ENCODE measurements at places on chromosomes 11 and 22.
A peak's percentile ranks its signal among the peaks of the same experiment; 100 is the strongest.

GRCh38 chr11:92623055-92623454 lies 346.4 kb upstream of the MTNR1B start:
- DNase-seq: no peak

GRCh38 chr22:43880541-43880991 lies 11.2 kb downstream of the PNPLA5 start:
- DNase-seq: no peak

- DNase-seq: peak; percentile 4
These were observed 1.3 kb downstream of the PACSIN2 start for GRCh38 chr22:43013355-43014315.

GRCh38 chr11:125062218-125062930 lies 731 bp upstream of the SLC37A2 start:
- no peak for DNase-seq

GRCh38 chr11:111177037-111177871 lies 68.3 kb upstream of the POU2AF2 start:
- no peak for DNase-seq

- no peak for DNase-seq
These were observed 643 bp downstream of the CEND1 start for GRCh38 chr11:788953-789940.

GRCh38 chr11:80916173-80916798 lies 1475.5 kb upstream of the TENM4 start:
- no peak for DNase-seq

- no peak for DNase-seq
These were observed 106.1 kb downstream of the SLC1A2 start for GRCh38 chr11:35313066-35313759.

GRCh38 chr11:1480555-1481482 lies 5.8 kb downstream of the MOB2 start:
- DNase-seq: no peak

DNA sequence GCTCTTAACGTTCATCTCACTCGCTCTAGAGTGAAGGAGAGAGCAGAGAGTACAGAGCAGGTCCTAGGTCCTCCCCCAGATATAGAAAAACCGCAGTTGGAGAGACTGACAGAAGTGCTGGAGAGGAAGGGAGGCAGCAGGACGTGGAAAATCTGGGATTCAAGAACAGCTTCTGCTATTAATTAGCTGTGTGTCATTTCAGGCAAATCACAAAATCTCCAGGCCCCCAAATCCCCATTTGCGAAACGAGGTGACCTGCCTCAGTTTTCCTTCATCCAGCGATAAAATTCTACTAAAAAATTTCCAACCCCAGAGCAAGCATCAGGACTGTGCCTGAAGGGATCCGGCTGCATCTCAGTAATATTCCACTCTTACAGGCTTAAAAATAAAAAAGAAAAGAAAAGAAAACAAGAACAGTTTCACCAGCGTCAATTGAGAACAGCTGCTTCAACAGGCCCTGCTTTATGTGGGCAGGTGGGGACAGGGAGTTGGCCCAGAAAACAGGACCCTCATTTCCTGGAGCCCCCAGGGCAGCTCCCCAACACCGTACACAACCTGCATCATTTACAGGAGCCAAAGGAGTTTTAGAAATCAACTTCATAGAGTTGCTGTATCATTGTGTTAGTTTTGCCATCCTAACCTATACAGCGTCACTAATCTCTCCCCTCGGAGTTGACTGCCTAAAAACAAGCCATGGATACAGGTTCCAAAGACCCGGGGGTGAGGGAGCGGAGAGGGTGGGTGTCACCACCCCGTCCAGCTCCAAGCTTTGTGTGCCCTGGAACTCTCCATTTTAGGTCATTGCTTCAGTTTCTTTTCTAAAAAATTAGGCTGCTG lies 2.3 kb upstream of the MALAT1 start:
- DNase-seq: no peak

DNA sequence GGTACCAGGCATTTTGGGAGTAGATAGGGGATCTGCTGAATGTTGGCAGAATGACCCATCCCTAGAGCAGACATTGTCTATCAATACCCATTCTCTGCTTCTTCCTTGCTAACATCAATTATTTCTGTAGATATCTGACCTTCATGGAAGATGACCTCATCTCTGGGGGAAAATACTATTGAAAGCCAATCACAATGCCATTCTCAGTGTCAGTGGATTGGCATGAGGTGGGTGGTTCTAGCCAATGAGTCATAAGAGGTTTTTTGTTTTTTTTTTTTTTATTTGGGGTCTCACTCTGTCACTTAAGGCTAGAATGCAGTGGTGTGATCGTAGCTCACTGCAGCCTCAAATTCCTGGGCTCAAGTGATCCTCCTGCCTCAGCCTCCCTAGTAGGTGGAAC lies 42.5 kb downstream of the SNX19 start:
- no peak for DNase-seq

- no peak for DNase-seq
These were observed 266.0 kb upstream of the ANO3 start for GRCh38 chr11:26065944-26066343.

DNA sequence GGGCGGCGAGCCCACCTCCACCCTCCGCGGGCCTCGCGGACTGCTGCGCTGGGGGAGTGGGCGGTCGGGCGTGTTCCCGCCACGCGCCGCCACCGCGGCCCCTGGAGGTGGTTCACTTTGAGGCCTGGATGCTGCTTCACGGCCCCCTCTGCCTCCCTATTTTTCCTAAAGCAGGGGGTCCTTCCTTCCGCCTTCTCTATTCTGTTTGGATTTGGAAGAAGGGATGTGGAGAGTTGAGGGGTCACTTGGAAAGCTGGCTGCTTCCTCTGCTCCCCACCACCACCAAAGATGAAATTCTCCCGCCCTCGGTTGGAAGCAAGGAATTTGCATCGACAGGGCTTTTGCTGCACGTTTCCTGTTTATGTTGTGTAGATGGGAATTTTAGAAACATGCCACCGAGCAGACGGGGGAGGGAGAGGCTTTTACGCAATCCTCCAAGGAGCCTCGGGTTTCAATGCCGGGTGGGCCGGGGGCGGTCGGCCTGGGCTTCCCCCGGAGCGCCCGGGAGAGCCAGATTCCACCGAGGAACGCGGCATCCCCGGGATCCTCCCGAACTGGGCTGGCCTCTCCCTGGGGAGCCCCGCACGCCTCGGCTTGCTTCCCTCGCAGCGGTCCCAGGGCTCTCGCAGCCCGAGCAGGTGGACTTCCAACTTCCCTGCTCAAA lies 403 bp upstream of the SBF2 start:
- no peak for DNase-seq

GRCh38 chr11:126833065-126833464 lies 167.5 kb downstream of the KIRREL3 start:
- no peak for DNase-seq

DNA sequence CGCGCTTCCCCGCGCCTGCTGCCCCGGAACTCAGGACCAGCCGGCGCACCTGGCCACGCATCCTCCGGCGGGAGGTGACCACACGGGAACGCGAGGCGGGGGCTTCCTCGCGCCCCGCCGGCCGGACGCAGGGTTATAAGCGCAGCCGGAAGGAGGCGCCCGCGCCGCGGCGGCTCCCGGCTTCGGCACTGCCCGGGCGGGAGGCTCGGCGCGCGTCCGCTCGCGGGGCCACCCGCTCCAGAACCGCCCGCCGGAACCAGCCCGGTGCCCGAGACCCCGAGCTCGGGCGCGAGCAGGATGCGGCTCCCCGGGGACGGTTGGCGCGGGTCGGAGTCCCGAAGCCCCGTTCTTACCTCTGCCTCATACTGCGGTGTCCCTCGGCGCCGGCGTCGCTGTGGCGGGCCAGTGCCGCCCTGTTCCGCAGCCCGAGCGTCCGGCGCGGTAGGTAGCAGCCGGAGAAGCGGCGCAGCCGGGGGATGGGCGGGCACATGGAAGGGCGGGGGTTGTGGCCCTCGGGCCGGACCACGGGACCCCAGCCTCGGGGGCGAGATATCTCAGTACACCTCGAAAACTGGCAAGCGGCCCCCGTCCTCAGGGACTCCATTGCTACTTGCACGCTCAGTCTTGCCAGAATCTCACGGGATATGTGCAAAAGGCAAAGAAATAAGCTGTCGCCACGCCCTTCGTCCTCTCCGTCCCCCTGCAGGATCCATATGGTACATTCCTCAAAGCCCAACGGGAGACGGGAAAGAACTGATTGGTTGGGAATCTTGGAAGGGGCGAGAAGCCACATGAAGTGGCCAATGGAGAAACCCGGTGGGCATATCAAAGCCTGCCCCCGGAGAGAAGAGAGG lies 23.1 kb downstream of the MICAL3 start:
- DNase-seq: peak; percentile 80

DNA sequence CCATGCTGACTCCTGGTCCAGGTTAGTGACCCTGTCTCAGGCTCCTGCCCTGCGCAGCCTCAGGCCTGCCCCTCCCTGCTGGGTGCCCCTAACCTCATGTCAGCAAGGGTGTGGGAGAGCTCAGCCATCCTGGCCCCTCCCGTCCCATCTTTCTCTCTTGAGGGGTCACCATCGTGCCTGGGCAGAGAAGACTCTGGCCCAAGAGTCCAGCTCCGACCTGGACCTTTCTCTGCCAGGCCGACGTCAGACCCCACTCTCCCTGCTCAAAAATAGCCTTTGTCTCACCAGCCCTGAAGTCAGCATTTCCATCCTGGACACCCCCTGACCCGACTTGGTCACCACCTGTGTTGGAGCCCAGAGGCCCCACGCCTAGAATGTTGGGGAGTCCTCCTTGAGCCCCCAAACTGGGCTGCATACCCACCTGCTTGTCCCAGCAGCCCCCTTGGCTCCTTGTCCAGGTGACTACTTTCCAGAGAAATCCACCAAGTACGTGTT lies 4.9 kb downstream of the SCGB1C1 start:
- no peak for DNase-seq

DNA sequence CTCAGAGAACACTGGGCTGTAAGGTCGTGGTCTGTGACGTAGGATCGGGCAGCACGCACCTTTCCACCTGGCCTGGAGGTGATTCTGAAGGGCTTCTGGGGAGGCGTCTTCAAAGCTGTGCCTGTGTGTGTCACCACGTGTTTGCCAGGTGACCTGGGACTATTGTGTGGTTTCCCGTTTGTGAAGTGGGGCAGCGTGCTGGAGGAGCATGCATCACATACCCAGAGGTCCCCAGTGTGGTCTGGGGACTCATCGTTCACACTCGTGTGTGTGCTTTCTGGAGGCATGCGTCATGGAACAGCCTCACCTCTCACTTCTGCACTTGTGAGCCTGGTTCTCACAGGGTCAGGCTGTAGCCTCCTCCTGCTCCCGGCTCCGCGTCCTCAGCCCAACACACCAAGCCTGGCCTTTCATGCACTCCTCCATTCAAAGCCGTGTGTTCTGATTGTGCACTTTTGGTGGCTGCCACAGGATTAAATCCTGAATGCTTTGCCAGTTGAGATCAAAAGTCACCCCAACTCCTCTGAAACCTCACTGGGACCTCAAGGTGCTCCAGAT lies 106.3 kb downstream of the KCNQ1OT1 start:
- no peak for DNase-seq

DNA sequence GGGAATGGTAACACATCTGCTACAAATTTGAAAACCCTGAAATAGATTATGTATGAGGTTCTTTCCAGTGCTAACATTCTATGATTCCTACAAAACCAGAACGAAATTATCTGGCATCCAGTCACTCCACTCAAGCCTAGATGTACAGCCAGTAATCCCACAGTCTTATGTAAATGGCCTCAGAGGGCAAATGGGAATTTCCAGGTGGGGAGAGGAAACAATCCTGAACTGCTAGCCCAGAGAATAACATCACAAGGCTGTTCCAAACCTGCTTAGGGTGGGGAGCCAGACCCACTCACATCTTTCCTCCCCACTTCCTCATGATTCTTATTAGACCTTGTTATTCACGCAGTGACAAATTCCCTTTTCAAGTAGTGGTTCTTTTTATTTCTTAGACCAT lies 3.5 kb downstream of the FIBIN start:
- no peak for DNase-seq

GRCh38 chr22:41517172-41518047 lies 26.9 kb downstream of the POLR3H start:
- DNase-seq: peak; percentile 38

GRCh38 chr11:19307498-19307897 lies 66.8 kb upstream of the E2F8 start:
- DNase-seq: no peak

- DNase-seq: no peak
These were observed 32.6 kb downstream of the PPFIBP2 start for GRCh38 chr11:7546324-7546791.

GRCh38 chr11:120929664-120930154 lies 94.2 kb upstream of the TBCEL start:
- DNase-seq: peak; percentile 28

GRCh38 chr11:75814363-75814676 lies 690 bp upstream of the UVRAG start:
- DNase-seq: no peak

DNA sequence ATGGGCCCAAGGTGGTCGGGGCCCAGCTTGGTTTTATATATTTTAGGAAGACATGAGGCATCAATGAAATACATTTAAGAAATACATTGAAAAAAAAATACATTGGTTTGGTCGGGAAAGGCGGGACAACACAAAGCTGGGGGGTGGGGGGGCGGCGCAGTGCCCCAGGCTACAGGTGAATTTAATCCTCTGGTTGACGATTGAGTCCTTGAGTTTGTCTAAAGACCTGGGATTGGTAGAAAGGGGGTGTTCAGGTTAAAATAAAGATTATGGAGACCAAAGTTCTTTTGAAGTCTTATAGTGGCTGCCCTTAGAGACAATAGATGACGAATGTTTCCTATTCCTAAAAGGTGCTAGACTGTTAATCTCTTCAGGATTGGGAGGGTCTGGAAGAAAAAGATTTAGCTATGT lies 3.1 kb downstream of the IFITM1 start:
- peak; percentile 41 for DNase-seq

- DNase-seq: no peak
These were observed 51.5 kb upstream of the POU2AF2 start for GRCh38 chr11:111193924-111194490.

Data from CD4-positive, alpha-beta T cell treated with Interleukin-12 subunit alpha and Interleukin-12 subunit beta, for 1 hour (primary cell).